ENCODE measurements at places on chromosomes 6 and 20. TPM values are rescaled to one million over a fixed set of nuclear protein-coding genes. Genes with fewer than 3 reads are reported as not detected.
A peak's percentile ranks its signal among the peaks of the same experiment; 100 is the strongest.

SLC52A3 gene
- 2.3 TPM for total RNA-seq

PGK2 gene
- not detected for total RNA-seq

TCP11 gene
- not detected for total RNA-seq

LKAAEAR1 gene
- total RNA-seq = not detected

CST7 gene
- 0.66 TPM for total RNA-seq

COL12A1 gene
- total RNA-seq = 12.2 TPM

BICRAL gene
- 12.0 TPM for total RNA-seq

COL20A1 gene
- total RNA-seq = not detected

SLC17A1 gene
- total RNA-seq = not detected

ZNF334 gene
- 0.71 TPM for total RNA-seq

DNA sequence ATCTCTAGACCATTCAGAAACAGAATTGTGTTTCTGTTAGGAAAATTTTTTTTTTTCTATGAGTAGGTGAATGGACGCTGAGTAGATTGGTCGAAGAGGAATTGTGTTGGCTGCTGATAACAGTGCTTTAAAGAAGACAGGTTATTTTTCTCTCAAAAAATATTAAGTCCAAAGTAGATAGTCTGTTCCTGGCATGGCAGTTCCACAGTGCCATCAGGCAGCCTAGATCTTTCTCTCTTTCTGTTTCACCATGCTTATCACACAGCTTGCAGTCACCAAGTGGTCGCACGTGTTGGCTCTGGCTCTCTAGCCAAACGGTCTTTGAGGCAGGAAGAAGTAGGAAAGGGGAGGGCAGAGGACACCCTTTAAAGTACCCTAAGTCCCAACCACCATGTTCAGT lies 22.4 kb upstream of the SERINC3 start:
- no peak overlapping the region for H3K4me3 ChIP-seq
- H3K4me1 ChIP-seq = peaks cover 57% of the 10 kb centered on the region
- no peaks in the 10 kb centered on the region for H3K36me3 ChIP-seq
- no peak overlapping the region for H3K27ac ChIP-seq
- no peaks in the 10 kb centered on the region for H3K27me3 ChIP-seq
- DNase-seq = no peak

GRCh38 chr20:52103913-52104545 lies 87.5 kb downstream of the ZFP64 start:
- H3K4me1 ChIP-seq = peaks cover 31% of the 10 kb centered on the region
- no peak overlapping the region for H3K27ac ChIP-seq
- DNase-seq = no peak
- H3K4me3 ChIP-seq = peak overlapping the region; percentile 64
- no peaks in the 10 kb centered on the region for H3K36me3 ChIP-seq

- no peak for DNase-seq
- H3K27me3 ChIP-seq = no peaks in the 10 kb centered on the region
- H3K4me1 ChIP-seq = peaks cover 84% of the 10 kb centered on the region
- no peaks in the 10 kb centered on the region for H3K36me3 ChIP-seq
- no peak overlapping the region for H3K4me3 ChIP-seq
Observed at GRCh38 chr6:36824253-36824652, 15.0 kb downstream of the CPNE5 start.

GRCh38 chr6:34475238-34475682 lies 9.4 kb downstream of the PACSIN1 start:
- H3K4me3 ChIP-seq = no peak overlapping the region
- no peak for DNase-seq
- H3K27ac ChIP-seq = no peak overlapping the region
- no peaks in the 10 kb centered on the region for H3K27me3 ChIP-seq
- no peaks in the 10 kb centered on the region for H3K4me1 ChIP-seq

DNA sequence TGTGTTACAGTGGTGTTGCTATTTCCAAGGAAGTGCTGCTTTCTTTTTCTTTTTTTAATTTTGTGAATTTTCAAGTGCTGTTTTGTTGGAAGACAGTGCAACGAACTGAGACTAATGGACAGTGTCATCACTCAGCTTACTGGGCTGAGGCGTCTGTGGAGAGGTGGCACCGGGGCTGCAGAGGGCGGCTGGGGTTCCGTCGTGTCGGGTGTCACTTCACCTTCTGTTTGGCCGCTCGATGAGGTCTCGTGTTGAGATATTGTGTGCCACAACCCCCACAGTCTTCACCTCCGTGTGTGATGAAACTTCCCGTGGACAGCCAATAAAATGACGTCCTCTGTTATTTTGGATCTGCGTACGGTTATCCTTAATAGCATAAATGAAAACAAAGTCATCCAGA lies 149.4 kb upstream of the SNX9 start:
- H3K36me3 ChIP-seq = peaks cover 7% of the 10 kb centered on the region
- H3K4me1 ChIP-seq = peaks cover 22% of the 10 kb centered on the region
- DNase-seq = no peak

DNA sequence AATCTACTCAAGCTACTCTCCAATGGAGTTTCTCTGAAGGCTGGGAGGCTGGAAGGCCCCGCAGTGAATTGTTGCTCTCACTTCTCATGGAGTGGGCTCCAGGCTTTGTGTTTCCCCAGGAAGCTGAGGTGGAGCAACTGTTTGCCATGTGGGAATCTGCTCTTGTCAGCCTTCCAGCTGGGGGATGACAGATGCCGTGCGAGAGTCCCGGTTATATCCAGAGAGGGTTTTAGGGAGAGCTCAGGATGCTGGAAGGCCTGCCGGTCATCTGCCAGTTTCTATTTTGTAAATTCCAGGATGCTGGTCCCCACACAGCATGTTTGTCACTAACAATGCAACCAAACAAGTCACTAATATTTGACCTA lies 98.2 kb upstream of the NAA20 start:
- H3K4me3 ChIP-seq = no peak overlapping the region
- H3K27ac ChIP-seq = peak overlapping the region; percentile 73
- no peak for DNase-seq

DNA sequence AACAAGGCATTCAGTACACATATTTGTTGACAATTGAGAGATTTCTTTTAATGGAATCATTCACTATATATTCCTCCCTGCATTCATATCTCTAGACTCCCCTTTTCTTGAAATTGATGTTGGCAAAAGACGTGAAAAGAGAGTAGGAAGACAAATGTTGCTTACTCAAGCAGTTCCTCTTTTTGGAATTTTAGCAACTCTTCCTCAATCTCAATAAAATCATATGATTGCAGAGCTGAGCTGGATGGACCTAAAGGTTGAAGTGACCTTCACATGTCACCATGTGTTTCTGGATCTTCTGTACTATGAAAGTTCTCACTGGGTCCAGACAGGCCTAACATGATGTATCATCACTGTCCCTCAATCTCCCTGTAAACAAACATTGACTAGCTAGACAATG lies 18.6 kb downstream of the ADGRF1 start:
- H3K4me3 ChIP-seq = no peak overlapping the region
- H3K27me3 ChIP-seq = no peaks in the 10 kb centered on the region
- no peak for DNase-seq

GRCh38 chr6:3117912-3118352 lies 579 bp upstream of the BPHL start:
- no peaks in the 10 kb centered on the region for H3K27me3 ChIP-seq
- H3K4me1 ChIP-seq = peaks cover 21% of the 10 kb centered on the region
- peak overlapping the region; percentile 93 for H3K27ac ChIP-seq

DNA sequence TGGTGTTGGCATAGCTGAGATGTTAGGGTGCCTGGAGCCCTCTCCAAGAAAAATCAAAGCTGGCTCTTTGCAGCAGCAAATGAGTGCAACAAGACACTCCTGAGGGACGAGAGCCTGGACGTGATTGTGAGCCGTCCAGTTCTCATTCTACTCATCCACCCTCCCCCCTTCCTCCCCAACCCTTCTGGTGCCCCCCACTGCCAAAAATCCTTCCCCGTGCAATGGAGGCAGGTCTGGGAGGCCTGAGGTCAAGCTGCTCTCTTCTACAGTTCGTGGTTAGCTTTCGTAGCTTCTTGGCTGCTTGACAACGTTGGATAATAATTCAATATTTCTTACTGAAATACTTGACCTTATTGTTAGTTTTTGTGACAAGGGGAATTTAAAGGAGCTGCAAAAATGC lies 185.3 kb upstream of the SUPT3H start:
- H3K27ac ChIP-seq = no peak overlapping the region
- no peaks in the 10 kb centered on the region for H3K27me3 ChIP-seq
- H3K4me1 ChIP-seq = peaks cover 19% of the 10 kb centered on the region

DNA sequence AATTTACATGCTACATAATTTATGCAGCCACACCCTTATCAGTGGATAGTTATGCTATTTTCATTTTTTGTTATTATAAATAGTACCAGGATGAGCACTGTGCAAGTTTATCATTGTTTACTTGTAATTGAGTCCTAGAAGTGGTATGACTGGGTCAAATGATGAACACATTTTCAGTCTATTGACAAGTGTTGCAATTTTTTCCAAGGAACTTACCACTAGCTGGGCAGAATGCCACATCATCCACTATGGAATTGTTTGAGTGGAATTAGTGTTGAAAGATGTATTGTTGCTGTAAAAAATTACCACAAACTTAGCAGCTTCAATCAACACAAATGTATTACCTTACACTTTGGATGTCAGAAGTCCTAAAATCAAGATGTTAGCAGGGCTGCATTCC lies 38.1 kb upstream of the OPN5 start:
- DNase-seq = no peak
- peaks cover 15% of the 10 kb centered on the region for H3K4me1 ChIP-seq
- no peaks in the 10 kb centered on the region for H3K36me3 ChIP-seq
- no peak overlapping the region for H3K27ac ChIP-seq
- no peaks in the 10 kb centered on the region for H3K27me3 ChIP-seq
- no peak overlapping the region for H3K4me3 ChIP-seq

DNA sequence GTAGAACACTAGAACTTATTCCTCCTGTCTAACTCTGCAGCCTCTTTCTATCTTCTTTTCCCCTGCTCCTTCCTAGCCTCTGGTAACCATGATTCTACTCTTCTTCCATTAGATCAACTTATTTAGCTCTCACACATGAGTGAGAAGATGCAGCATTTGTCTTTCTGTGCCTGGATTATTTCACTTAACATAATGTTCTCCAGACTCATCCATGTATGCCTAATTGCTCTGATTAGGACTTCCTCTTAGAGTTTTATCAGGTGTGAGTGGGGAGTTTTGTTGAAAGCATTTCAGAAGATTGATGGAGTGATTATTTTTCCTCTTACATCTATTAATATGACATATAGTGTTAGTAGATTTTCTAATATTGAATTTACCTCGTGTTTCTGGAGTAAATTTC lies 140.4 kb downstream of the CDKAL1 start:
- no peaks in the 10 kb centered on the region for H3K27me3 ChIP-seq
- no peak for DNase-seq
- no peak overlapping the region for H3K4me3 ChIP-seq
- H3K27ac ChIP-seq = no peak overlapping the region
- no peaks in the 10 kb centered on the region for H3K36me3 ChIP-seq

DNA sequence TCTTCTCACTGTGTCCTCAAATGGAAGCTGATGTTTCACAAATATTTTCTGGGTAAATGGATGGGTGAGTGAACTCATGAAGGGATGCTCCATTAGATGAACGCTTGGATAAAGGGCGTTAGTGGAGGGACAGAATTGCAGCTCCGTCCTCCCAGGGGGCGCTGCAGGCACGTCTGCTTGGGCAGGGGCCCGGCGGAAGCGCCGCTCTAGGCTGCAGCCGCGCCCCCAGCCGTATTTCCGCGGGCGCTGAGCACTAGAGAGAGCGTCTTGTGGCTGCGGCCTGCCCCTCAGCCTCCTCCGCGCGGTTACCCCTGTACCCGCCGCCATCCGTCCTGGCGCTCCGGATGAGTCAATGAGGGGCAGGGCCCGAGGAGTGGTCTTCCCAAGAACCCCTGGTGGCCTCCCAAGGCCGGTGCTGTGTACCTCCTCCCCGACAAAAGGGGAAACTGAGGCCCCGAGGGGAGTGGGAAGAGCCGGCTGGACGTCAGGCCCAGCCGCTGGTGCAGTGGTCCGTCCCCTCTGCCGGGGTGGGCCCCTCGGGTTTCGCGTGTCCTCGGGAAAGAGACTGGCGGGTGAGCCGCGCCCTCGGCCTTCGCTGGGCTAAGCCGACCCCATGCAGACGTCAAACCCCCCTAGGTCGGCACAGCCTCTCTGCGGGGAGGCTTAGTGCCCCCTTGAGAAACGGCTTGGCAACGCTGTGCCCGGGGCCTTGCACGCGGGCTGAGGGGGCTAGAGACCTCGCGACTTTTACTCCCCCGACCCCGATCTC lies 11.5 kb upstream of the SNHG17 start:
- peaks cover 21% of the 10 kb centered on the region for H3K4me1 ChIP-seq
- peak overlapping the region; percentile 82 for H3K27ac ChIP-seq
- H3K36me3 ChIP-seq = peaks cover 23% of the 10 kb centered on the region

DNA sequence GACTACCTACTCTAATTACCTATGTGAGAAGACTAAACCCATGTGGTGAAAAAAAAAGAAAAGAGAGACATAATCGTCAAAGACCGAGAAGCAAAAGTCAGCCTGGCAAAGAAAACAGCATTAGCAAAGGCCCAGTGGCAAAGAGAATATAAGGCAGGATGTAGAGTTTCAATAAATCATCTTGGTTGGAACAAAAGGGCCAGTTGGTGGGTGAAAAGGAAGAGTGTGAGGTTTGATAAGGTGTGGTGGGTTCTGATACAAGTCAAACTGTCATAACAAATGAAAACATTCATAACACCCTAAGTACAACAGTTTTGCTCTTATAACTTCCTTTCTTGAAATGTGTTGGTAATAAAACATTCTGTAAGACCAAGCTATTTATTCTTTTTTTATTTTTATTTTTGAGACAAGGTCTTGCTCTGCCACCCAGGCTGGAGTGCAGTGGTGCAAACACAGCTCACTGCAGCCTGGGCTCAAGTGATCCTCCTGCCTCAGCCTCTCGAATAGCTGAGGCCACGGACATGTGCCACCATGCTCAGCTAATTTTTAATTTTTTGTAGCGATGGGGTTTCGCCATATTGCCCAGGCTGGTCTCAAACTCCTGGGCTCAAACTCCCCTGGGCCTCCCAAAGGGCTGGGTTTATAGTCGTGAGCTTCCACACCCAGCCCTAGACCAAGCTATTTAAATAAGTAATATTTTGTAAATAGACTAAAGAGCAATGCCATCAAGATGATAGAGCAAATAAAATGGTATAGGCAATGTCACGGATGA lies 18.9 kb upstream of the GTF3C6 start:
- H3K4me1 ChIP-seq = no peaks in the 10 kb centered on the region
- H3K4me3 ChIP-seq = no peak overlapping the region
- no peak for DNase-seq
- H3K36me3 ChIP-seq = no peaks in the 10 kb centered on the region
- H3K27me3 ChIP-seq = no peaks in the 10 kb centered on the region
- H3K27ac ChIP-seq = no peak overlapping the region

GRCh38 chr6:3340894-3341293 lies 82.1 kb downstream of the PSMG4 start:
- no peak overlapping the region for H3K27ac ChIP-seq
- no peaks in the 10 kb centered on the region for H3K27me3 ChIP-seq
- H3K4me3 ChIP-seq = no peak overlapping the region
- H3K36me3 ChIP-seq = no peaks in the 10 kb centered on the region

- peak; percentile 12 for DNase-seq
- H3K27me3 ChIP-seq = peaks cover 35% of the 10 kb centered on the region
- no peak overlapping the region for H3K4me3 ChIP-seq
- H3K36me3 ChIP-seq = no peaks in the 10 kb centered on the region
Observed at GRCh38 chr6:362924-363249, 28.7 kb upstream of the IRF4 start.

- peak; percentile 43 for DNase-seq
- peaks cover 45% of the 10 kb centered on the region for H3K4me1 ChIP-seq
- H3K27ac ChIP-seq = peak overlapping the region; percentile 91
- H3K27me3 ChIP-seq = no peaks in the 10 kb centered on the region
Observed at GRCh38 chr20:36573798-36574365, 485 bp downstream of the TGIF2 start.
